ENCODE measurements at places on chromosomes 11 and 22. TPM values are rescaled to one million over a fixed set of nuclear protein-coding genes. Genes with fewer than 3 reads are reported as not detected.

TNNT3 gene
- total RNA-seq, result not detected

NCF4 gene
- total RNA-seq, result not detected

UQCR10 gene
- 112 TPM for total RNA-seq

OTOG gene
- total RNA-seq, result not detected

ANO9 gene
- total RNA-seq, result 1.1 TPM

SIAE gene
- total RNA-seq, result 14.1 TPM

OR8D1 gene
- not detected for total RNA-seq

FAM83F gene
- total RNA-seq, result not detected

PHETA2 gene
- not detected for total RNA-seq

C11orf24 gene
- 60.3 TPM for total RNA-seq

OR56A4 gene
- total RNA-seq, result not detected

ASPHD2 gene
- 1.5 TPM for total RNA-seq

HBB gene
- not detected for total RNA-seq
